ENCODE measurements at places on chromosomes 13 and 19.

DNA sequence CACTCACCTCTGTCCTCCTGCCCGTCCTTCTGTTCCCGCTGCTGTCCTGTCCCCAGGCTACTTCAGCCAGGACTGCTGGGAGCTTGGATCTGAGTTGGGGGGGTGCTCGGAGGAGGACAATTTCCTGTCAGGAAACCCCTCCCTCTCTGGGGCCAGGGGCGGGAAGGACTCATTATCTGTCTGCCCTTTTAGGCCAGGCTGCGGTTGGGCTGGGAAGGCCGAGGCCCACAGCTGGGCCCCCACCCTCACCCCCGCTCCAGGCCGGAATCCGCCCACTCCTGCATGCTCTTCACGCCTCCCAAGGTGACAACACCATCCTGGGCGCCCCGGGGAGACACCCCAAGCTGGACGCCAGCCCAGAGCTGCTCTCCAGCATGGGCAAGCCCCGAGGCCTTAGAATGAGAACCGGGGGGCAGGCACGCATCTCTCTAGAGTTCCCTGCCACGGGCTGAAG, at the start of gene EXOC3L2:
EXOC3L2 (minus strand) TSS at position 74 of the 454 bp plus-strand sequence. CDS start 6,362 bp downstream, outside the sequence.
- DNase-seq: peak; percentile 61

GRCh38 chr19:40241809-40242384, 15.4 kb upstream of the CCNP start:
- DNase-seq: no peak

DNA sequence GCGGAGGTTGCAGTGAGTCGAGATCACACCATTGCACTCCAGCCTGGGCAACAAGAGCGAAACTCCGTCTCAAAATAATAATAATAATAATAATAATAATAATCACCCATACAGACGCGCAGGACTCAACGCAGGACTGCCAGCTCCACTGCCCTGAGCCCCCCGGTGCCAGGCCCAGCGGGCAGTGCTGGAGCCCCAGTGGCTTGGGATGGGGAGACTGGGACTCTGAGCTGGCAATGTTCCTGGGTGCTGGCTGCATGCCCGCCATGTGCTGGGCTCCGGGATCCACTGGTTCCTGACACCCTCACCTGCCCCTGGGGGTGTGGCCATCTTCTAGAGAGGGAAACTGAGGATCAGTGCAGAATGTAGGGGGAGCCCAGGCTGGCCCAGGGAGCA, 325 bp upstream of the AZU1 start:
- DNase-seq: no peak

DNA sequence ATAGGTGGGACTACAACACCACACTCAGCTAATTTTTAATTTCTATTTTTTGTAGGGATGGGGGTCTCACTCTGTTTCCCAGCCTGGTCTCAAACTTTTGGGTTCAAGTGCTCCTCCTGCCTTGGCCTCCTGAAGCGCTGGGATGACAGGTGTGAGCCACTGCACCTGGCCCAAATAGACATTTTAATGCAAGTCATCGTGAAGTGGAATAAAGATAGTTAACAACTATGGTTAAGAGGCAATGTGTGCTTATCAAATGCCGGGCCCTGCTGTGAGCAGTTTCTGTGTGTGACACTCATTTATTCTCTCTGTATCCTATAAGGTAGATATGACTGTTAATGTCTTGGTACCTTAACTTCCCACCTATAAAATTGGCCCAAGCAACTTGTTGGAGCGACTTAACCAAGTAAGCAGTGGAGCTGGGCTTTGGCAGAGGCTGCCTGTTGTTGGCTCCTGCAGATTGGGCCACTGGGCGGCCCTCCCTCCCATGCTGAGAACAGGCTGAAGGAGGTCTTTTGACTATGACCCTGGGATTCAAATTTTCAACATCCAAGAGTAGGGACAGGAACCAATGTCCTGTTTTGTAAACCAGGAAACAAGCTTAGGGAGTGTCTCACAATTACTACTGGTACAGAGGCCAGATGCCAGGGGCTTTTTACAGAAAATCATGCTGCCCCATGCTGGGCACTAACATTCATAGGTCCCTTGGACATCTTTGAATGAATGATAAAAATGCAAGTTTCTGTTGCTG, 450.7 kb downstream of the TSHZ3 start:
- no peak for DNase-seq

DNA sequence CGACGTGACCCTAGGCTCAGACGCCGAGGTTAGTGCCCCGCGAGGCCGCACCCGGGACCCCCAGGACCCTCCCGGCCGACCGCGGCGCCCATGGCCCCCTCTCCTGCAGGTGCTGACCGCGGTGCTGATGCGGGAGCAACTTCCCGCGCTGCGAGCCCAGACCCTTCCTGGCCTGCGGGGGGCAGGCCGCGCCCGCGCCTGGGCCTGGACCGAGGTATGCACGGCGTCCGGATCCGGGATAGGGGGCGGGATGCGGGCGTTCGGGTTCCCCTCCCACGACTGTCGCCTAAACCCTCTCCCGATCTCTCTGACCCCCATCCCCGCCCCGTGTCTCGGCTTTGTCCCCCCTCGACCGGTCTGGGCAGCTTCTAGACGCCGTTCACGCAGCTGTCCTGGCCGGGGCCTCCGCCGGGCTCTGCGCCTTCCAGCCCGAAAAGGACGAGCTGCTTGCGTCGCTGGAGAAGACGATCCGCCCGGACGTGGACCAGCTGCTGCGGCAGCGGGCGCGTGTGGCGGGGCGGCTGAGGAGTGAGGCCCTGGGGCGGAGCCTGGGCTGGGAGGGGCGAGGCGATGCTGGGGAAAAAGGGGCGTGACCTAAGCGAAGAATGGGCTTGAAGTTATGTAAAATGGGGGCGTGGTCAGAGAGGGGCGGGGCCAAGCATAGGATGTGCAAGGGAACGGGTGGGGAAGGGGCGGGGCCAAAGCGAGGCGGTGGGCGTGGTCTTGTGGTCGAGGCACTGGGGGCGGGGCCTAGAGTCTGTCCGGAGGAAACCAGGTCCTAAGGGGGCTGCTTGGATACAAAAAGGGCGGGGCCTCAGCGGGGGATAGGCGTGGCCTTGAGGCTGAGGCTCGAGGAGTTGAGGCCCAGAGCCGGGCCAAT, 16.0 kb upstream of the COLGALT1 start:
- DNase-seq: peak; percentile 98

DNA sequence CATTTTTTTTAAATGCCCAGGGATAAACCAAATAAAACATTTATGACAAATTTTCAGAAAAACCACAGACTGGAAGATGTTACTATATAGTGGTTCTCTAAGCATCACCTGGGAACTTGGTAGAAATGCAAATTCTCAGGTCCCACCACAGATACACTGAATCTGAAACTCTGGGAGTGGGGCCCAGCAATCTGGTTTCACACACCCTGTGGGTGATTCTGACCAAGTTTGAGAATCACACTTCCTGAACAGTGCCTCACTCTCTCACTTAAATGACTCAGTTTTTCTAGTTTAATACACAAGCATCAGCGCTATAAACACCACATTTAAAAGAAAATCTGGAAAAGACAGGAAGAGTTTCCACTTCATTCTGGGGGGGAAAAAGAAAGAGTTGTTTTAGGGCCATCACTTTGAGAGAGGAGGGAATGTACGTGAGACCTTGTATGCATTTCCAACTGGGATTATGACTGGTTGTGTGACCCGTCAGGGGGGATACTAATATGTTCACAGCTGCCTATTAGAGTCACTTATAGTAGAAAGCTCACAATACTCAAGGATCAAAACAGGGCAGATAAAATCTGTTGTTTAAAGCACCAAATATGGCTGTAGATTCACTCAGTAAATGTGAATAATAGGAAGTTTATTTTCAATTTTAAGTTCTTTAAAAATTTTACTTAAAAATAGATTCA, 567.7 kb downstream of the GPC6 start:
- no peak for DNase-seq

- DNase-seq: no peak
Measured at GRCh38 chr19:8311461-8312260, 3.5 kb upstream of the CD320 start.

- peak; percentile 48 for DNase-seq
Measured at GRCh38 chr19:47110521-47111005, 3.0 kb downstream of the ZC3H4 start.

- peak; percentile 57 for DNase-seq
Measured at GRCh38 chr19:55486971-55487923, 989 bp upstream of the SSC5D start.

DNA sequence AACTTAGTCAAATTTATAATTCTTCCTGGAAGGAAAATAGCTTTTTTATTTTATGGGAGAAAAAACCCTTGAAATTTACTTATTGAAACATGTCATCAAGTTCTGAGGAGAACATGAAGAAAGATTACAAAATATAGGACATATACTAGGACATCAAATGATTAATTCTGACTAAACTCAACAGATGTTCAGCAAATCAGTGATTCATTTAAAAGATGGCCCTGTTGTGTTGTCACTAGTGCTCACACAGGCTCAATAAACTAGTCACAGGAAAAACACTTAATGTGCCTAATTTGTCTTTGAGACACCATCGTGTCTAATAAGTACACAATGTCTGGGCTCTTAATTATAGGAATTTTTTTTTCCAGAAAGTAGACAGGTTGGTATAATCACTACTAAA, 223.8 kb upstream of the TMTC4 start:
- no peak for DNase-seq

GRCh38 chr19:1045247-1045603, 5.3 kb downstream of the ABCA7 start:
- DNase-seq: peak; percentile 75

DNA sequence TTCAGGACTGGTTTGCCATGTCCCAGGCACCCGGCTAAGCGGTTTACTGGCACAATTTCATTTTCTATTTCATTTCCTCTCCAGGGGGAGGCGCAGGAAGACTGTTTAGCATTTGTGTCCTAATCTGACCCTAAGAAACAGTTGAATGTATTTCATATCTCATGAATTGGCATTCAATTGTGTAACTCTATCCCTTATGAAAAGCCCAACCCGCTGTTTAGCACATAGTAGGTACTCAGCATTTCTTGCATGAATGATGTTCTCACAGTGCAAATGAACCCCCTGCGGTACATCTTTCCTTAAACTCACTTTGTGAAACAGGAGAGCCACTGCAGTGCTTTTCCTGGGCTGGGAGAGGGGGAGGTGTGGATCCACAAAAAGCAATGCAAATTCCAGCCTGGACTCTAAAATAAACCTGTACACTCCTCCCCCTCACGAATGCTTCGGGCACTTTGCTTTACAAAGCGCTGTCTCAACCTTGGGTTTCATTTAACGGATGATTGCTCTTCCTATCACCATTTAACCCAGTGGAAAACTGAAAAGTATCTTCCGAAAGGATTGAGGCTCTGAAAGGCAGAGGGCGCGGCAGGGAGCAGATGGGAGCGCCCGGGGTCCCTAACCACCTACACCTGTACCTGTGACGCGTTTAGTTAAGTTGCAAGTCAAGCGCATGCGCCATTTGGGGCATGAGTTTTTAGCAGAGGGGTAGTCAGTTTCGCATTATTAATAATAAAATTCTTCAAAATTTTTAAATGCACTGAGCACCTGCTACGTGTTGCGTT, 1.2 kb upstream of the EEF2 start:
- peak; percentile 82 for DNase-seq

Measured in KBM-7 (cell line).